Activated T-cell treated with anti-CD3 and anti-CD28 coated beads, Interleukin-2, amount 50 U/mL, for 72 hours (primary cell): ENCODE measurements at places on chromosomes 7 and 10. TPM values are rescaled to one million over a fixed set of nuclear protein-coding genes. Genes with fewer than 3 reads are reported as not detected.

GRCh38 chr10:107616463-107617410 is 452.2 kb upstream of the SORCS1 start:
- no peaks in the 10 kb centered on the region for H3K27me3 ChIP-seq
- no peak for DNase-seq
- H3K27ac ChIP-seq, result no peak overlapping the region
- H3K4me1 ChIP-seq, result no peaks in the 10 kb centered on the region
- no peak overlapping the region for H3K4me3 ChIP-seq
- no peaks in the 10 kb centered on the region for H3K36me3 ChIP-seq

DNA sequence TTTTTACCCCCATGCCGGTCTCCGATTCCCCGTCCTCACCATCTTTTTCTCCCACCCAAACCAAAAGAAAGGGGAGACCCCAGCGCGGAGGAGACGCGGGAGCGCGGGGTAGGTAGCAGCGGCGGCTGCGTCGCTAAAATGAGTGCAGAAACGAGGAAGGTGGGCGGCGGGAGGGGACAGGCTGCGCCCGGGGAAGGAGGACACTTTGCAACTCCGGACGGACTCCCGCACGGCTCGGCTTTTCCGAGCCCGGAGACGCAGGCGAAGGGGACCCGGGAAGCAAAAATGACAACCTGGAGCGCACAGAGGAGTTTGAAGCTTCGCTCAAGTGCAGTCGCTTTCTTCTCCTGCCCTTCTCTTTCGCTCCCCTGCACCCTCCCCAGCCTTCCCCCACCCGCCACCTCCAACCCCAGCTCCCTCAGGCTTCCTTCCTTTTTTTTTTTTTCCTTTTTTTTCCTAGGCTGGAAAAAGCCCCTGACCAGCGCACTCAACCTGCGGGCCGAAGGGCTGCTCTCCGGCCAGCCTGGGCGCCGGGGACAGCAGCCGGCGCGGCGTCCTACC is 453 bp downstream of the SFMBT2 start:
- H3K27ac ChIP-seq, result peak overlapping the region; percentile 98
- H3K4me3 ChIP-seq, result peak overlapping the region; percentile 100
- peaks cover 15% of the 10 kb centered on the region for H3K27me3 ChIP-seq
- peaks cover 46% of the 10 kb centered on the region for H3K4me1 ChIP-seq
- peaks cover 2% of the 10 kb centered on the region for H3K36me3 ChIP-seq

GRCh38 chr7:7943951-7944350 is 24.6 kb upstream of the GLCCI1 start:
- H3K4me3 ChIP-seq, result peak overlapping the region; percentile 71
- H3K27me3 ChIP-seq, result no peaks in the 10 kb centered on the region
- H3K4me1 ChIP-seq, result peaks cover 23% of the 10 kb centered on the region
- no peak for DNase-seq

- no peaks in the 10 kb centered on the region for H3K4me1 ChIP-seq
- peaks cover 10% of the 10 kb centered on the region for H3K27me3 ChIP-seq
- DNase-seq, result no peak
- H3K27ac ChIP-seq, result no peak overlapping the region
These were observed 592.0 kb downstream of the AUTS2 start for GRCh38 chr7:70190281-70190680.

DNA sequence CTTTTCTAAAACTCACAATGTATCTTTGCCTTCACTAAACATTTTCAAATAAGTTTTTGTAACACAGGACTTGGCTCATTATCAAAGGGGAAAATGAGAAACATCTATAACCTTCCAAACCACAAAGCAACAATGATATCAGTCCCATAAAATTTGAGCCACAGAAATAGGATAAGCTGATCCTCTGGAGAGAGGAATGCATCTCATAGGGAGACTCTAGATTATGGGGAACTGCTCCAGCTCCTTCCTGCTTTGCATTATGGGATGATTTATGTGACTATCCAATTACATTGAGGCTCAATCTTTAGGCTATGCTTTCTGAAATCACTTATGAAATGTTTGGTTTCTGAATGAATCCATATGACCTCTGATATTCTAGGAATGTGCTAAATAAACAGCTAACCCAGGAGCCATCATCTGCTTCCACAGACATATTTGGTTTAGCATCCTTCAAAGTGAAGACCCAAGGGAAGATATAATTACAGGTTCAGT is 70.4 kb downstream of the CUBN start:
- no peak for DNase-seq
- peaks cover 40% of the 10 kb centered on the region for H3K4me1 ChIP-seq
- H3K36me3 ChIP-seq, result no peaks in the 10 kb centered on the region
- H3K4me3 ChIP-seq, result no peak overlapping the region
- H3K27ac ChIP-seq, result no peak overlapping the region
- H3K27me3 ChIP-seq, result no peaks in the 10 kb centered on the region

- DNase-seq, result peak; percentile 95
- no peaks in the 10 kb centered on the region for H3K27me3 ChIP-seq
These were observed at the start of gene MYO1G for GRCh38 chr7:44978511-44979366. Gene MYO1G, minus strand, starts transcription at chr7:44979015. Its CDS starts 54 bp downstream, at chr7:44978961.

C7orf57 gene
- total RNA-seq, result 0.56 TPM

TMEM270 gene
- not detected for total RNA-seq
